ENCODE measurements at places on chromosomes 16 and 17. TPM values are rescaled to one million over a fixed set of nuclear protein-coding genes. Genes with fewer than 3 reads are reported as not detected.
A peak's percentile ranks its signal among the peaks of the same experiment; 100 is the strongest.

SMARCE1 gene
- polyA plus RNA-seq, result 211 TPM

HBA2 gene
- polyA plus RNA-seq, result 601 TPM

PRR29 gene
- 4.0 TPM for polyA plus RNA-seq

RPH3AL gene
- polyA plus RNA-seq, result 13.2 TPM

GRCh38 chr16:60295451-60295850 is 1561.3 kb upstream of the GOT2 start:
- no peak for DNase-seq

DNA sequence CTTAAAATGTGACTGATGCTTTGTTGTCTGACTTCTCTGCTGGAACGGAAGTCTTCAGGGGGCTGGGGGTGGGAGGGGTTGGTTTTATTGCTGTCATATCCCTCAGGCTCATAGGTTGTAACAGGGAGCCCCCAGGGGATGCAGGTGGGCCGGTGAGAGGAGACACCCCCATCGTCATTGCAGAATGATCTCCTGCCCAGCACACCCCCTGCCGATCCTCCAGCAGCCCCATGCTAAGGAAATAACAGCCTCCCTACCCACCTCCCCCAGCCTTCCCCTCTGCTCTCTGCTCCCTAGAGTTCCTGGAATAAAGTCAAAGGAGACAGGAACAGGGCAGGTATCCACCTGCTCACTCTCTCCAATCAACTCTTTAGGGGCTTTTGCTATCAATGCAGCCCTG is 270.1 kb upstream of the TNRC6C start:
- DNase-seq, result no peak

GRCh38 chr17:7047566-7047965 is 3.7 kb upstream of the SLC16A11 start:
- no peak for DNase-seq

DNA sequence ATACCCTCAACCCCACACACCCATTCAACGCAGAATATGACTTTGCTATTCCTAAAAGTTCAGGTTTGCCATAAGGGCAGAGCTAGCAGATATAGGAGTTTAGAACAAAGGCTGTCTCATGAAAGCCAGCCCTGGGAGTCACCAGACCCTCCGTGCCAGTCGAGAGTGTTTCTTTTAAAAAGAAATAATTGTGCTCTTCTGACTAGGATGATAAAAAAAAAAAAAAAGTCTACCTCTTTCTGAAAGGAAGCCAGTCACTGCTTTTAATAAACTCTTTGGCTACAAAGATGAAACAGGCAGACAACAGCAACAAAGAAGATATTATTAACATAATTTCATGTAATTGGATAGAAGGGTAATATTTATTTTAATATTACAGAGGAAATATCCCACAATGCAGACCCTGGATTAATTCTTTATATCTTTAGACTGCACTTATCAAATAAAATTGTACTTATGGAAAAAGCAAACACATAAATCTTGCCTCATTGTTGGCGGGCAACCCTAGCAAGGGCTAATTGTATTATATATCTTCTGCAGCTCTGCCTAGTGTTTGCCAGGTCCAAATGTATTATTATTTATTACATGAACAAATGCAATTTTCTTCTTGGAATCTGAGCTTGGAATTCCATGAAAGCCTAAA is 277.5 kb upstream of the DYNLRB2 start:
- no peak for DNase-seq

DNA sequence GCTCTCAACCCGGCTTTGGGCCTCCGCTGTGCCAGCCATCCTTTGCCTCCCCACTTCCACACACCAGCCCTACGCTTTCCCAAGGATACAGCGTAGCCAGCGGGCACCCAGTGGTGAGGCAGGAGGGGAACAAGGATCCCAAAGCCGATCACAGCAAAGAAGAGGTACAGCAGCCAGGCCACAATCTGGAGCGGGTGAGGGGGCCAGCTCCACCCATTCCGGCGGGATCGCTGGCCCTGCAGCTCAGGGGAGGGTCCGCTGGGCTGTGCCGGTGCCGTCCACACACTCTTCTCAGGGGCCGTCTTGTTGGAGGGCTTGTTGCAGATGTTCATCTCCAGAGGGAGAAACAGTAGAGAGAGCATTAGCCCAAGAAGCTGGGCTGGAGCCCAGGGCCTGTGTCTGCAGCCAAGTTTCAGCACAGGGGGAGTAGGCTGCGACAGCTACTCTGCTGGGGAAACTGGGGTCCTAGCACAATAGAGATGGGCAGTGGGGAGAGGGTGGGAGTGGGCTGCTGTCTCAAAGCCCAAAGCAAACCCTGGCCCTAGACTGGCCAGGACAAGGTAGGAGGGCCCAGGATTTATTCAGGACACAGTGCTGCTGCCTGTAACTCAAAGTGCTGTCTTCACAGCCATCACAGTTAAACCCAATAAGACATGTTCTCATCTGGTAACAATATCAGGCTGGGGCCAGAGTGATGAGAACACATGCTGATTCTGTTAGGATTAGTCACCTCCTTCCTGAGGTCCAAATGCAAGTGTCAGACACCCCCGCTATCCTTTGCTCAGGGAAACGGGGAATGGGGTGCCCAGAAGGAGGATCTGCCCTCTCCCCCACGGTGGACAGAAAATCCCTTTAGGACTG is 9.9 kb downstream of the ZDHHC1 start:
- no peak for DNase-seq

GRCh38 chr17:74833501-74834377 is 25.9 kb downstream of the GRIN2C start:
- DNase-seq, result peak; percentile 49

DNA sequence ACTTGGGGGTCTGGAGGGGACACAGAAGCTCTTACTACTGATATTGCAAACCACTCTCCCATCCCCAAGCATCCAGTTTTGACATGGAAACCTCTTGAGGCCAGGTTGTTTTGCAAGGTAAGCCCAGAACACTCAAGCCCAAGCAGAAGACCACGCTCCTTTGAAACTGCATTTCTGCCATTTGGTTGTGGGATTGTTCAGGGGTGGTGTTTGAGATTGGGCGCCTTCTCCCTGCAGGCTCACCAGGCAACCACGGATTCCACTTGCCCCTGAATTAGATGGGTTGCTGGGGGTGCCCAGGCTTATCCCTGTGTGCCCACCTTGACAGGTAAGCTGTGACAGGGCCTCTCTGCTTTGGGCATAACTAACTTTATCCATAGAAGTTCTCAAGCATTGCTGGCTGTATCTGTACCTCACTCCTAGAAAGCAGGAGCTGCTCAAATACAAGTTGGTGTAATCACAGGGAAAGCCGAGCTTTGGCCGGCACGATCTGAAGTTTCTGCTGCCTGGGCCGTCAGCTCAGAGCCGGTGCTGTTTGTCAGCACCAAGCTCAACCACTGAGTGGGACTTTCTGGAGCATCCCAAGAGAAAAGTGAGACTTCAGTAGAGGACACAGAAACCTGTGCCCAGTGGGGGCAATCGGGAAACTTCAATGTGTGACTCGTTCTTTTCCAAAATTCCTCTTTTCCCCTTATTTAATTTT is 93.6 kb downstream of the CYLD start:
- no peak for DNase-seq

DNA sequence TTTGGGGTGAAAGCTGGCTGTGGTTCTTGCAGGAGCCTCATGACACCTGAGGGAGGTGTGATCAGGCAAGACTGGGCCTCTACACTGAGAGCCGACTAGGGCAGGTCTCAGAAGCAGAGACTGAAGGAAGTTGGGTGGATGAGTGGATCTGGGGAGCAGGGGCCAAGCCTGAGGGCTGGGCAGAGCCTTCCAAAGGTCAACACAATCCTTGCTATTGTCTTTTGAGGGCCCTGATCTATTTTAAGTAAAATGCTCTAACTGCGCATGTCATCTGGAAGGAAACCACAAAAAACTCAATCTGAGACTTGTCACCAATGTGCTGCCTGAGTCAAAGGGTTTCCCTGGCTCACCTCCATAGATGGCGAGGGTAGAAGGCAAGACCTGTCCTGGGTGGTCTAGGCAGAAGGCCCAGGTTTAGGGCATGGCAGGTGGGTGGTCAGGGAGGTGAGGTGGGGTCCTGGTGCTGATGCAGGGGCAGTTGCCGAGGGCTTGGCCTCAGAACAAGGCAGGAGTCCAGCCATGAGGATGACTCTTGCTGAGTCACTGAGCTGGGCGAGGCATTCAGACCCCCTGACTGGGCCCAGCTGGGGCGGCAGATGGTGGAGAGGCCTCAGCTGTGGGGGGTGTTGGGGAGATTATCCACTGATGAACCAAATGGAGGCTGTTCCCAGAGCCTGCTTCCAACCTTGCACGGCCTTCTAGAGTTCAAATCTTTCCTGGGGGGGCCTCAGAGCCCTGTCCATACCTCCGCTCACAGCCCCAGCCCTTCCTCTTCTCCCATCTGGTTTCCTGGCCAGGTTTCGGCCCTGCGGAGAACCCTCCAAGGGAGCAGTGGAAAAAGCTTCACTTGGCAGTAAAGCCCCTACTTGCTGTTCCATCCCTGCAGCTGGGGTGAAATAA is 5.1 kb downstream of the MVP start:
- DNase-seq, result no peak

DNA sequence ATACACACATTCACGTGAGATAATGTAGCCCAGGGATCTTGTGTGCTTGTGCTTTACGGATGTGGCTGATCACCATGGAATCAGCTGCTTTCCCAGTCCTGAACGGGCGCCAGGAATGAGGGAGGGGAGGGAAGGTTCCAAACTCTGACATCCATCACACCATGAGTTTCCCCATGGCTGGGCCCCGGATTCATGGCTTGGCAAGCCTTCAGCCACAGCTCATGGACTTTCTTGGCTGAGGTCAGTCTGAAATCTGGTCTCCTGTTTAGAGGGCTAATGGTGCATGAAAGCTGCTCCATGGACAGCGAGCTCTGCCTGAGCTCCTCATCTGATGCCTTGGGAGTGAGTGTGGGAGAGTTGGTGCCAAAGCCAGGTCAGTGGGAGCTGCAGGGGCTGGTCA is 767.6 kb upstream of the EEF2KMT start:
- DNase-seq, result no peak

DNA sequence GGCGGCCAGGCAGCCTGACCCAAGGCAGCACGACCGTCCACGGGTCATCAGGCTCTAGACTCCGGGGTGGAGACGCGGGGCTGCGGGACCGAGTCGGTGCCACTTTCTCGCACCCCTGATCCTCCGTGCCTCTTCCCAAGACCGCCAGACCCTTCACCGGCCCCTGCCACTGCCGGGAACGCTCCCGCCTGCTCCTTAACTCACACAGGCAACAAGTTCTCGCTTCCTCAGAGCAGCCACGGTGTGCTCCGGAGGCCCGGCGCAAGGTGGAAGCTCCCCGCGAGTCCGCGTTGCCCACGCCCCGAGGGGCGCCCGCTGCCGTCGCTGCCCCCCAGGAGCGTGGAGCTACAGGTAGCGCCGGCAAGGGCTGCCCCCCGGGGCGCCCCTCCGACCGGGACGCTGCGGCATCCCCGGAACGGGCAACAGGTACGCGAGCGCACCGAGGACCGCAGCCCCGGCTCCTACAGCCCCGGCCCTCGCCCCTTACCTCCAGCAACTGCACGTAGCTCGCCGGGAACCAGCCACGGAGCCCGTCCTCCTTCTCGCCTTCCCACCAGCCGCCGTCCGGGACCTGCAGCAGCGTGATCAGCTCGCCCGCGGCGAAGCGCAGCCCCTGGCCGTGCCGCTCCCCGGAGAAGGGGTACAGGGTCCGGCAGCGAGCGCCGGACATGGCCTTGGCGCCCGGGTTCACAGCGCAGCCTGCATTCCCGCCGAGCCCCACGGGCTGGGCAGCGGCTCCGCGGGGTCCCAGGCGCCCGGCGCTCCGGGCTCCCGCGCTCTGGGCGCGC is 491 bp downstream of the GAS7 start:
- peak; percentile 2 for DNase-seq

- no peak for DNase-seq
These were observed at the start of gene ADORA2B for GRCh38 chr17:15944759-15945526. ADORA2B (plus strand) TSS chr17:15945130; CDS start chr17:15945249, 119 bp downstream.

DNA sequence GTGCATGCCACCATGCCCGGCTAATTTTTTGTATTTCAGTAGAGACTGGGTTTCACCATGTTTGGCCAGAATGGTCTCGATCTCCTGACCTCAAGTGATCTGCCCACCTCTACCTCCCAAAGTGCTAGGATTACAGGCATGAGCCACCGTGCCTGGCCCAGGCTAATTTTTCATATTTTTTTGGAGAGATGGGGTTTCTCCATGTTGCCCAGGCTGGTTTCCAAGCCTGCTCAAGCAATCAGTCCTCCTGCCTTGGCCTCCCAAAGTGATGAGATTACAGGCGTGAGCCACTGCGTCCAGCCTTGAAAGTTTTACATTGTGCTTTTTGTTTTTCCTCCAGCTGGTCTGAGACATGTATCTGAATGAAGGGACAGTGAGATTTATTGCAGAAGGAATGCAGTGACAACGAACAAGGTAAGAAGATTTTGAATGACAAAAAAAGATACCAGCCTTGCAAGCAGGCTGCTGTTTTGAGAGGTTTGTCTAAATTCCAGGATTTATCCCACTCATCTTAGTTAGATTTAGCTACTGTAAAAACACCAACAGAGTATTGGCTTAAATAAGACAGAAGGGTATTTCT is 3.4 kb upstream of the ENGASE start:
- DNase-seq, result no peak

DNA sequence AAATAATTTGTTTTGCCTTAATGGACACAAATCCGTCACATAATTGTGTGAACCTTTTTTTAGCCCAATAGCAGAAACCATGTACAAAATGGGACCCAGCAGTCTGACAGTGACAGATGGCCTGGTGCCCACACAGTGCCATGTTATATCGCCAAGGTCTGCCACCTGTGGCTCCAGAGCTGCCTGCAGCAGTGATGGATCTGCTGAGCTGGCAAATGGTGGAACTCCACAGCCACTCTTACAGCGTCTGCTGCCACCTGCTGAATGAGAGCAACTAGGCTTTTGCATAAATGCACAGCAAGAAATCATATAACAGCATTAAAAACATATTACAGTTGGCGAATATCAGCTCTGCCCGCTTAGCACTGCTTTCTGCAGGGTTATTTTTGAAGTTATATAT is 59.4 kb downstream of the NUP93 start:
- DNase-seq, result no peak

DNA sequence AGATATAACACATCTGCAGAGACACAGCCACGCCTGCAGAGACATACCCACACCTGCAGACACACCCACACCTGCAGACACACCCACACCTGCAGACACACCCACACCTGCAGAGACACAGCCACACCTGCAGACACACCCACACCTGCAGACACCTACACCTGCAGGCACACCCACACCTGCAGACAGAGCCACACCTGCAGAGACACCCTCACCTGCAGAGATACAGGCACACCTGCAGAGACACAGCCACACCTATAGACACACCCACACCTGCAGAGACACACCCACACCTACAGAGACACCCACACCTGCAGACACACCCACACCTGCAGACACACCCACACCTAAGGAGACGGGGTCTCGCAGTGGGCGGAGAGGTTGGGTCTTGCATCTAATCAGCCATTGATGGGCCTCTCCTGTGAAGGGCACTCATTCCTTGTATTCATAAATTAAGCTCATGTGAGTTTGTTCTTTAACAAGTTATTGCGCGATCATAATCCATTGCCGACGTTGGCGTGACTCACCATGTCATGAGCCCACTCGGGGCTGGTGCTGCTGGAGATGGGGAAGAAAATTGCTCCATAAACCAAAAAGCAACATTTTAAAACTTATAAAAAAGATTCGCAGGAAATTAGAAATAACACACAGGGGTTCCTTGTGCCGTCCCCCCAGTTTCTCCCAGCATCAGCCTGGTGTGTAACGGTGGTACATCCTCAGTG is 28.9 kb upstream of the CDH15 start:
- no peak for DNase-seq
